Common myeloid progenitor, CD34-positive (primary cell): ENCODE measurements at places on chromosomes 3 and 15.
A peak's percentile ranks its signal among the peaks of the same experiment; 100 is the strongest.

DNA sequence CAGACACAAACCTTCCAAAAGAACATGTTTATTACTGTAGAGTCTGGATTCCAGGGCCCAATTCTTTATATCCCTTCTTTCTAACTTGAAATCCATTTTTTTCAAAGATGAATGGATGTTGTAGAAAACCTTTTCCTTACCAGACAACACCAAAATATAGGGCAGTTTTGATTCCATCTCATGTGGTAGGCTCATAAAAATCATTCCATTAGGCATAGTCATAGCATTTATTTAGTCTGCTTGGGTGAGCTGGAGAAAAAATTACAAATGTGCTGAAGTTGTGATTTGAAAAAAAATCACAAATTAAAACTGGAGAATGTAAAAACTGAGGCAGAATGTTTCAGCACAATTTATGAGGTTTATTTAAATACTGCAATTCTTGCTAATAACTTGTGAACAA is 199.3 kb upstream of the TBC1D5 start:
- peaks cover 27% of the 10 kb centered on the region for H3K4me1 ChIP-seq
- no peaks in the 10 kb centered on the region for H3K27me3 ChIP-seq
- no peak for DNase-seq
- H3K4me3 ChIP-seq = no peak overlapping the region
- no peak overlapping the region for H3K27ac ChIP-seq
- H3K36me3 ChIP-seq = no peaks in the 10 kb centered on the region

GRCh38 chr3:3685721-3686120 is 113.5 kb upstream of the LRRN1 start:
- H3K27ac ChIP-seq = no peak overlapping the region
- H3K4me3 ChIP-seq = no peak overlapping the region
- DNase-seq = no peak
- H3K36me3 ChIP-seq = no peaks in the 10 kb centered on the region
- H3K27me3 ChIP-seq = no peaks in the 10 kb centered on the region
- no peaks in the 10 kb centered on the region for H3K4me1 ChIP-seq

DNA sequence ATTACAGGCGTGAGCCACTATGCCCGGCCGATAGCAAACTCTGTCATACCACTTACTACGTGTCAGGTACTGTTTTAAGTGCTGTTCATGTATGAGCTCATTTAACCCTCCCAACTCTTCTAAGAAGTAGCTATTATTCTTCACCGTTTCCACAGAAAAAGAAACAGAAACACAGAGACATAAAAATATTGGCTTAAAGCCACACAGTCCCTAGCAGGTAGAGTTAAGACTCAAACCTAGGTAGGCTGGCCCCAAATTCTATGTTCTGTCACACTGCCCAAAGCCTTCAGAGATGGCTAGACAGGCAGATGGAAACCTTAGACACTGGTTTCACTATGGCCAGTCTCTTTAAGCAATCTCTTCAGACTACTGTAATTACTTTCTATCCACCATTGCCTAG is 149.8 kb upstream of the KCNMB2 start:
- no peak overlapping the region for H3K4me3 ChIP-seq
- no peak for DNase-seq
- no peak overlapping the region for H3K27ac ChIP-seq
- H3K36me3 ChIP-seq = no peaks in the 10 kb centered on the region
- H3K27me3 ChIP-seq = no peaks in the 10 kb centered on the region
- H3K4me1 ChIP-seq = no peaks in the 10 kb centered on the region

- peaks cover 9% of the 10 kb centered on the region for H3K27me3 ChIP-seq
- no peak overlapping the region for H3K27ac ChIP-seq
- H3K4me3 ChIP-seq = peak overlapping the region; percentile 74
- no peaks in the 10 kb centered on the region for H3K4me1 ChIP-seq
- H3K36me3 ChIP-seq = no peaks in the 10 kb centered on the region
- DNase-seq = peak; percentile 34
These were observed 1.1 kb downstream of the GPR27 start for GRCh38 chr3:71754610-71755253.

- no peaks in the 10 kb centered on the region for H3K27me3 ChIP-seq
- no peaks in the 10 kb centered on the region for H3K4me1 ChIP-seq
- DNase-seq = no peak
- H3K4me3 ChIP-seq = no peak overlapping the region
- H3K27ac ChIP-seq = no peak overlapping the region
These were observed 201.2 kb upstream of the ARPP21 start for GRCh38 chr3:35438101-35438500.

DNA sequence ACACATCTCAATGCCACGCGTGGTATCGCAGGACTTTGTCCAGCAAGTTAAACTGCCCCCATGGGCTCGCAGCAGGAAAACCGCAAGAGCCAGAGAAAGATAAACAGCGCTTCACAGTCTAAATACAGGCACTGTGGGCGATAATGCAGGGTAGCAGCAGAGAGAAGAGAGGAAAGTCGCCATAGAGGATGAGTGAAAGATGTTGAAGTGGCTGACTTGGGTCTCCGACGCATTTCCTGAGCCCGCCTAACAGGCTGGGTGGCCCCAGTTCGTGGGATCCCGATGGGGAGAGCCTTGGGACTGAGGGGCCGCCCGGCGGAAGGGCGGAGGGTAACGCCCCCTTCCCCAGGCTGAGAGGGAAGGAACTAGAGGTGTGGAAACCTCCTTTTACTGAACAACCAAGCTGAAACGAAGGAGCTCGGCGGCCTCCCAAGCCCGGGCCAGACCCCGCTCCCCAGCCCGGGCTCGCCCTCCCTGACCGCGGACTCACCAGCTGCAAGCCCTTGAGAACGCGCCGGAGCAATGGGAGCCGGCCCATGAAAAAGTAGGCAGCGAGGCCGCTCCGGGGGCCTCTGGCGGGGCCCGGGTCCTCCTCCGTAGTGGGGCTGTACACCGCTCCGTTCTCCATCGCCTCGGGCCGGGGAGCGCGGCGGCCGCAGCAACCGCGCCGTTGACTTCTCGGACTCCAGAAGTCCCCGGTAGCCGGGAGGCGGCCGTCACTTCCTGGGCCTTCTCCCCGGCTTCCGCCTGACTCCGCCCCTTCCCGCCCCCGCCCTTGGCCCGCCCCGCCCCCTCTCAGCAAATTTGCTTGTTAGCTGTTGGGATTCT is at the start of gene CMTM6:
Gene CMTM6, minus strand, starts transcription at position 735 of the 828 bp plus-strand sequence. Its CDS starts 107 bp downstream, at position 628.
- H3K27me3 ChIP-seq = no peaks in the 10 kb centered on the region
- peak within 1 kb of the TSS; percentile 86 for H3K4me3 ChIP-seq
- H3K27ac ChIP-seq = peak within 1 kb of the TSS; percentile 90
- H3K36me3 ChIP-seq = no peaks in the 10 kb centered on the region
- H3K4me1 ChIP-seq = peaks cover 29% of the 10 kb centered on the region

DNA sequence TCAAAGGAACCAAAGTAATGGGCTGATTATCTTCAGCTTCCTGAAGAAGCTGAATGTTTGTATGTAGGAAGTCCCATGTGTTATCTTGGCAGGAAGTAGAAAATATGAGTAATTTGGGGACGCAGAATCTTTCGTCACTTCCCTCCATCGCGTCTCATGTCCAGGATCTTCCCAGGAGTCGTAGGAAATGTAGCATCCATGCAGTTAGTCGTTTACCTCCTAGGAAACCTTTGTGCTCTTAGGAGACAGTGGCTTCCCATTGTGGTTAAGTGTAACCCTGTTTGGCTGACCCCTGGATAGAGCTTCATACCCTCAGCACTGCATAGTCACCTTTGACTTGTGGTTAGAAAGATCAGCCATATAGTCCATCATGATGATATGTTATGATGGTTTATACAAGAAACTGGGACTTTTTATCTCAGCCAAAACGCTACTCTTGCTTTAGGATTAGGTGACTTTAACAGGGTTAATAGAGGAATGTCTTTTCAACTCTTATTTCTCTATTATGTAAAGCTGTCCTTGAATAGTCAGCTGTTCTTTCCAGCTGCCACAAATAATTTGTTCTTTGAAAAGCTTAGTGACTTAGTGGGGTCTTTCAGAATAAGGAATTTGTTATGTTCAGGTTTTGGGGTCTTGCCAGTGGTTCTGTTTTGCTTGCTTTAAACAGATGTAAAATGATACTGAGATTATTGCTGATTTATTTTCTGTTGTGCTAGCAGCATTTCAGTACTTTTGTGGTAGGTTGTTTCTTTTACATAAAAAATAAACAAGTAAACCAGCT is 92.2 kb downstream of the KLHL25 start:
- no peaks in the 10 kb centered on the region for H3K27me3 ChIP-seq
- peak; percentile 55 for DNase-seq
- peaks cover 6% of the 10 kb centered on the region for H3K36me3 ChIP-seq
- peaks cover 46% of the 10 kb centered on the region for H3K4me1 ChIP-seq
- no peak overlapping the region for H3K4me3 ChIP-seq

DNA sequence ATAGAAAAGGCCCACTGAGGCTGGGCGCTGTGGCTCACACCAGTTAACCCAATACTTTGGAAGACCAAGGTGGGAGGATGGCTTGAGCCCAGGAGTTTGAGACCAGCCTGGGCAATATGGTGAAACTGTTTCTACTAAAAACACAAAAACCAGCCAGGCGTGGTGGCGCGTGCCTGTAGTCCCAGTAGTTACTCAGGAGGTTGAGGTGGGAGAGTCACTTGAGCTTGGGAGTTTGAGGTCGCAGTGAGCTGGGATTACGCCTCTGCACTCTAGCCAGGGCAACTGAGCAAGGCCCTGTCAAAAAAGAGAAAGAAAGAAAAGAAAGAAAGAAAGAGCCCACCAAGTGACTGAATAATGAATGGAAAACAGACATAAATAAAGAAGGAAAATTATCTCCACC is 32.0 kb downstream of the TAMM41 start:
- H3K4me3 ChIP-seq = no peak overlapping the region
- H3K27ac ChIP-seq = no peak overlapping the region
- H3K36me3 ChIP-seq = peaks cover 18% of the 10 kb centered on the region
- no peak for DNase-seq
- no peaks in the 10 kb centered on the region for H3K27me3 ChIP-seq
- H3K4me1 ChIP-seq = no peaks in the 10 kb centered on the region

GRCh38 chr15:82530606-82531379 is 9.5 kb downstream of the RPS17 start:
- DNase-seq = peak; percentile 82
- H3K27ac ChIP-seq = no peak overlapping the region
- no peak overlapping the region for H3K4me3 ChIP-seq

DNA sequence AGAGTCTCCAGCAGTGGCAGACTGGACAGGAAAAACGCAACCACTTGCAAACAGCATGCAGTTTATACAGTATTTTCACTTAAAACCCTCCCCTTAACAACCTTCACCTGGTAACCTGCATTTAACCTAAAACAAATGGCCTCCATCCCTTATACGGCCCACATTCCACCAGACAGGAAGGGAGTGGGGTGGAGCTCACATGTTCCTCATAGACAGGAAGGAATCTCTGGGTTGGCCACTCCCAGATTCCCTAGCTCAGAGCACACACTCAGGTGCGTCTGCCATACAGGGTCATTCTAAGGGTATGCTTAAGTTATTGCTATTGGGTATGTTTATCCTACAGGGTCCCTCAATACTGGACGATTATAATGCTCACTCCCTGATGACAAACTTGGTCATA is 16.8 kb upstream of the ABHD2 start:
- DNase-seq = no peak
- H3K4me1 ChIP-seq = peaks cover 34% of the 10 kb centered on the region
- H3K27ac ChIP-seq = no peak overlapping the region
- H3K36me3 ChIP-seq = no peaks in the 10 kb centered on the region
- H3K4me3 ChIP-seq = no peak overlapping the region

DNA sequence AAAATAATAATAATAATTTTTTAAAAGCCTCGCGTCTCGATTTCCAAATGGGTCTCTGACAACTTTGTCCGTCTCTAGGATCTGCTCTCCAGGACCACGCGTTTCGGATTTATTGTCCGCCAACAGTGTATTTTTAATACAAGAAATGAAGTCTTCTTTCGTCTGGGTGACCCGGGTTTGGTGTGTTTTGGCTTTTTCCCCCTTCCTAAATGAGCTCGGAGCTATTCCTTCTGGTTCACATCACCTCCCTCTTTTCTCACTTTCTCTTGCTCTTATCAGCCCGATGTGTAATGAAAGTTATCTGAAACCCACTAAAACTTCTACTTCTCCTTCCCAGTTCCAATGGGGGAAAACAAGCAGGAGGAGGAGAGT is 516.7 kb downstream of the MECOM start:
- H3K27ac ChIP-seq = peak overlapping the region; percentile 92
- peak overlapping the region; percentile 87 for H3K4me3 ChIP-seq
- peak; percentile 37 for DNase-seq
- peaks cover 55% of the 10 kb centered on the region for H3K4me1 ChIP-seq
- no peaks in the 10 kb centered on the region for H3K27me3 ChIP-seq

DNA sequence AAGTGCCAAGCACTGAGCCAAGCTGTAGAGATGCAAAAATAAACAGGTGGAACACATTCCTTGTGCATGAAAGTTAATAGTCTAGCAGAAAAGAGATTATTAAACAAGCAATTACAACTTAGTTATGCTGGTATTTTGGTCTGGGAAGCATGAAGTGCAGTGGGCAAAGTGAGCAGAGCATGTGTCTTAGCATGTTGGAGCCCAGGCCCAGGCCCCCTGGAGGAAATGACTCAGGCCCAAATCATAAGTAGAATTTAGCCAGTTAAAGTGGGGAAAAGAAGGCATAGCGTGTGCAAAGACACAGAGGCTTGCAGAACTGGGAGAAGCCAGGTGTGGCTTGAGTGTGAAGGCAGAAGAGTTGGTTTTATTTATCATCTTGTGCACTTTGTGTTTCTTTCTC is 163.8 kb upstream of the ATP11B start:
- H3K27me3 ChIP-seq = no peaks in the 10 kb centered on the region
- H3K4me1 ChIP-seq = no peaks in the 10 kb centered on the region
- DNase-seq = no peak
- H3K36me3 ChIP-seq = no peaks in the 10 kb centered on the region
- no peak overlapping the region for H3K27ac ChIP-seq

DNA sequence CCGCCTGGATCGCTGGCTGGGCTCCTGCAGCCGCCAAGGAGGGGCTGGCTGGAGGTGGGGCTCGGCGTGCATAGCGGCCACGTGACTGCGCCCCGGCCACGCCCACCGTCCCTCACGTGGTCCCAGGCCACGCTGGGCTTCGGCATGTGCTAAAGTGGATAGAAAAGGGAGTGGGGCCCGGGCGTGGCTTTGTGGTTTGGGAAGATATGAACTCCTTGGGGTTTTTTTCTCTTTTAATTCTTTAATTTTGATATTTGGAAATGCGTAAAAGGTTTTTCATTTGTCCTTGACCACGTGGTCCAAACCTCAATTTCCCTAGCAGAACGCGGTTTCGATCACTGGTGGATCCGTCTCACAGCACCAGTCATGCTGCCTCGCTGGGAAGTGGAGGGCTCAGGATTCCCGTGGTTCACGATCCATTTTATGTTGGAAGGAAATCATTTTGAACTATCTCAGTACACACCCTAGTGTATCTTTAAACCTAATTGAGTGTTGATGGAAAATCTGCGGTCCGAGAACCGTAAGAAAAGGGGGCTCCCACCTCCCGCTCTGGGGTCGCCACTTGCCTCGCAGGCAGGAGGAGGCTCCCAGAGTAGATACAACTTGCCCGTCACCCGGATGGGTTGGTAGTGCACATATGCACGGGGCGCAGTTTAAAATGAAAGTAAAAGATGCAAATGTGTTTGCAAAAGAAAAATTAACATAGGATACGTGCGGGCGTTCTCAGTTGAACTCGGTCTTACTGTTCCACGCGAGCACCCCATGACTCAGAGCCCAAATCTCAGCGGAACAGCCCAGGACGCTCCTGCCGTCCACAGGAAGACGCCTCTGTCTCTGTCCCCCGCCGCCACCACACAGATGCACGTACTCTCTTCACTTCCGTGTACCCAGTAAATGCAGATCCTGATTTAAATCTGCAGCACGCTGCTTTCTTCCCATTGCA is 141.9 kb downstream of the PGPEP1L start:
- DNase-seq = peak; percentile 80
- no peaks in the 10 kb centered on the region for H3K27me3 ChIP-seq
- no peak overlapping the region for H3K27ac ChIP-seq
- peak overlapping the region; percentile 75 for H3K4me3 ChIP-seq
- H3K36me3 ChIP-seq = no peaks in the 10 kb centered on the region
